ENCODE measurements at places on chromosomes 5 and 9.

GRCh38 chr9:117414906-117415331 is at the start of gene ASTN2:
ASTN2 (minus strand) TSS chr9:117415057; CDS start chr9:117414938, 119 bp downstream.
- DNase-seq, result no peak

- no peak for DNase-seq
Measured at GRCh38 chr9:137279741-137280473, 2.4 kb downstream of the TOR4A start.

GRCh38 chr9:131523086-131523388 is 8.0 kb downstream of the UCK1 start:
- DNase-seq, result no peak

DNA sequence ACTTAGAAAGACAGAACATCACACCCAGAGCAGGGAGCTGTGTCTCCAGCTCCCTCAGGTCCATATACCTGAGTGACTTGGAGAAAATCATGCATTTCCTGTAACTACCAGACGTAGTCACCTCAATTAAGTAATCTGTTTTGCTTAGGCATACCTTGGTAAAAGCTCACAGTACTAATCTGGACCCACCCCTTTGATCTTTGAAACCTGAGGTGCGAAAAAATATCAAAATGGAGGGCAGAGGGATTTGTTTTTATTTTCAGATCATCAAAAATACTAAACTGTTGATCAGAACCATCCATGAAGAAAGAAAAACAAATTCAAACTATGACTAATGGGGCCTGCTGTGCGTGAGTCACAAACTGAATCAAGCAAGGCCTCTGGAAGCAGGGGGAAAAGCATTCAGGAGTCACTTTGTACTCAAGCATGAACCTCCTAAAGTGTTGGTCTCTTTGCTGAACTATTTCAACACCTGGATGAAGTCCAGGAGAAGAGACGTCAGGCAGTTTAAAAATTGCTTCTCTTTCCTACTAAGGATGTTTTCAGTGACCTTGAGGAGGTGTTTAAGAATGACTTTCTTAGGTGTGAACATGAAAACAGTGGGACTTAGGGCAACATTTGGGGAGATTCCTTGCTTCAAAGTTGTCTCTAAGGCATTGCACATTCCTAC is 76.3 kb downstream of the MUSK start:
- DNase-seq, result no peak

- DNase-seq, result no peak
Measured at GRCh38 chr5:141001446-141001843, 35.2 kb downstream of the PCDHAC2 start.

DNA sequence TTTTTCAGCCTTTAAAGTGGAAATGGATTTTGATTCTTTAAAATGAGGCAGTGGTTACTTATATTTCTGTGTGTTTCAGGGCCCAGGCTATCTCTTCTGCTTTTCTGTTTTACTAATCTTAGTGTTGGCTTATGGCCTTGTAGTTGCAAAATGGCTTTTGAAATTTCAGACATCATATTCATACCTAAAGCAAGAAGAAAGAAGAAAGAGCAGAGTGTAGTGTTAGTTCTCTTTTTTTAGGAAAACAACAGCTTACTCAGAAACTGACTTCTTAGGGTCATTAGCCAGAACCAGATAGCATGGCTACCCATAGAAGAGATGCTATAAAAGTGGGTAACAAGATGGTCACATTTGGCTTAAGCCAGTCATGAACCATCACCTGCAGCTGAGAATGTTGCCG is 20.9 kb downstream of the ZBED3 start:
- DNase-seq, result no peak

DNA sequence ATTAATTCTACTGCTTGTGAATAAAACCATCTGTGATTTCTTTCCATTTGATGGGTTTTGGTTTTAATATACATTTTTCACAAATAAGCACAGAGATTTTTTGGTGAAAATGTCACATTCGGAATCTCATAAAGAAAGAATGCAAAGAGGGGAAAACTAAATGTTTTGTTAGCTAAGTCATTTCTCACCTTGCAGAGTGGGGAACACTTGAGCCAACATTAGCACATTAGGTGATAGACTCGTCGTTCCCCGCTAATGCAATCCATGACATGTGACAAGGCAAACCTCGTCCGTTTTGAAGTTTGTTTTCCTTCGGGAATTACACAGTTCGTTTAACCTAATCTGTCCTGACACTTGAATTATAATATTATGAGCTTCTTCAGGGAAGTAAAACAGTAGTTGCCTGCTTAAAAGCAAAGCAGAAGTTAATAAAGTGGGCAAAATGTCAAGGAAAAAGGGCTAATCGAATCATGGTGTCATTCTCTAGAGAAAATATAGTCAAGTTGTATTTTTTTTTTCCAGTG is 95.8 kb upstream of the LMX1B start:
- DNase-seq, result no peak

GRCh38 chr9:98230304-98230703 is 25.1 kb downstream of the TBC1D2 start:
- DNase-seq, result no peak

GRCh38 chr5:159444441-159445082 is 114.3 kb upstream of the IL12B start:
- no peak for DNase-seq

- DNase-seq, result no peak
Measured at GRCh38 chr5:80622756-80623155, 31.7 kb upstream of the MSH3 start.

- DNase-seq, result no peak
Measured at GRCh38 chr5:156004754-156005153, 322.2 kb upstream of the SGCD start.

- DNase-seq, result no peak
Measured at GRCh38 chr5:151239237-151239861, 13.6 kb upstream of the GM2A start.

DNA sequence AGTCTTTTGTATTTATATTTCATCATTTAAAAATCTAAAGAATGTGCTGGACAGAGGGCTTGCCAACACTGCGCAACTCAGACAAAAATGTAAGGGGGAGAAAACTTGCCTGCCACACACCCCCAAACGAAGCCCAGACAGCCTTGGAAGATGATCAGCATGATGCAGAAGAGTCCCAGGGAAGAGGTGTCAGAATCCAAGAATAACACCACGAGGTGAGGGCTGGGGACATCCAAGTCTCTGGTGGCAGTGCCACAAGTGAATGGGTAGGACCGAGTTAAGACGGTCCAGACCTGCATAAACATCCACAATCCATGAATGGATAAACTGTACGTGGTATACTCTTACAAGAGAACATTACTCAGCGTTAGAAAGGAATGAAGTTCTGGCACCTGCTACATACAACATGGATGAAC is 10.4 kb downstream of the EPB41L4B start:
- no peak for DNase-seq

- no peak for DNase-seq
Measured at GRCh38 chr5:13956471-13956870, 12.0 kb upstream of the DNAH5 start.

DNA sequence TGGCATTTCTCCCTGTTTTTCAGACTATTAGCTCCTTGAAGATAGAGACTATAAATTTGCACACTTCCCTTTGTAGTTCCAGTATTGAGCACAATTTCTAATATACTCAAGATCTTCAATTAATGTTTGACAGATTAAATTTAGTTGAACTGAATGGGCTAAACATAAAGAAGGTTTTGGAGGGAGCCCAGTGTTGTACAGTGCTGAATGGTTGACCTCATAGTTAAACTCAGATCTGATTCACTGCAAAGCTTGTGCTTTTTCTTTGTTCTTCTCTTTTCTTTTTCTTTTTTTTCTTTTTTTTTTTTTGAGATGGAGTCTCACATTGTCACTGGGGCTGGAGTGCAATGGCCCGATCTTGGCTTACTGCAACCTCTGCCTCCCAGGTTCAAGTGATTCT is 411.7 kb upstream of the ZNF462 start:
- DNase-seq, result no peak

DNA sequence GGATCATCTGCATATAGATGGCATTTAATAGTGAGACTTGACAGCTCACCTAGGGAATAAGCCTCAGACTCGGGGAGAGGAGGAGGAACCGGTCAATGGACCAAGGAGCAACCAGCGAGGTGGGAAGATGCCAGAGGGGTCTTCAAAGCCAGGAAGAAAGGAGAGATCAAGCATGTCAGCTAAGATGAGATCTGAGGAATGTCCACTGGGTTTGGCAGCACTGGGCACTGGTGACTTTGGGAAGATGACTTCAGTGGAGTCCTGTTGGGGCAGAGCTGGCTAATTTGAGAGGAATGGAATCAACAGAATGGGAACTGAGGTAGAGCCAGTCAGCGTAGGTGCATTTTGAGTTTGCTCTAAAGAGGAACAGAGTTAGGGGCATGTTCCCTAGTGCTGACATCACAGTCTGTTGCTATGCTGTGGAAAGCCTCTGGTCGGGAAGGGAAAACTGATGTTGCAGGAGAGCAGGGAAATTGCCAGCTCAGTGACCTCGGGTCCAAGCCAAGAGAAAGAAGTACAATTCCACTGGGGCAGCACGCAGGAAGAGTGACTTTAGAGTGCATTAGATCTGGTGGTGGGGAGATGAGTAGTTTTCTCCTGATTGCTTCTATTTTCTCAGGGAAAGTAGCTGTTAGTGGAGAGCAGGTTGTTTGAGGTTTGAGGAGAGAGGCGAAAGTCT is 56.9 kb downstream of the ZNF618 start:
- DNase-seq, result no peak

DNA sequence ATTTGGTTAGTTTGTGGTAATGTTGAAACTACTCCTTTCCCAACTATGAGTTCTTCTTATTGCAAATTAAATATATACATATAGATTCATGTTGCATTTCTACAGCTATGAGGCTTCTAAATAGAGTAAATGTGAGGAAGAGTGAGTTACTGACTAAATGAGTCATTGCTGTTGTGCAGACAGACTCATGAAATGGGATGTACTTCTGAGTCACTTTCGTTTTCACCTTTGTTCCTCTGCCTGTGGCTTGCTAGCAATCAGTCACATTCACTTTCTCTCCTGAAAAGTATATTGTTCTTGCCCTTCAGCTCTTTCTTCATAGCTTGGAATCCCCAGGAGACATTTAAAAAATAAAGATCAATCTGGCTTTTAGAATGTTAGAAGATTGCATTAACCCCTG is 295.5 kb upstream of the SMC2 start:
- DNase-seq, result no peak

GRCh38 chr9:81225596-81225995 is 463.8 kb downstream of the TLE1 start:
- no peak for DNase-seq

DNA sequence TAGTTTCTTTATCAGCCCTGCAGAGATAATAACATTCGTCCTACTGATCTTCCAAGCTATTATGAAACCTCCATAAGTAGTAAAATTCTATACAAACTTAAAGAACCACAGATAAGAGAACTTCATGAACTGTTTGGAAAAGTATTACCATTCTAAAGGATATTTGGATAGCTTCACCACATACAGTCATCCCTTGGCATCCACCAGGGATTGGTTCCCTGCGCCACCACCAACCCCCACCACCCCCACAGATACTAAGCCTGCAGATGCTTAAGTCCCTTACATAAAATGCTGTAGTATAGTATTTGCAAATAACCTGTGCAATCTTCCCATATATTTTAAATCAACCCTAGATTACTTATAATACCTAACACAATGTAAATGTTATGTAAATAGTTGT is 61.4 kb upstream of the SHISAL2B start:
- DNase-seq, result no peak

DNA sequence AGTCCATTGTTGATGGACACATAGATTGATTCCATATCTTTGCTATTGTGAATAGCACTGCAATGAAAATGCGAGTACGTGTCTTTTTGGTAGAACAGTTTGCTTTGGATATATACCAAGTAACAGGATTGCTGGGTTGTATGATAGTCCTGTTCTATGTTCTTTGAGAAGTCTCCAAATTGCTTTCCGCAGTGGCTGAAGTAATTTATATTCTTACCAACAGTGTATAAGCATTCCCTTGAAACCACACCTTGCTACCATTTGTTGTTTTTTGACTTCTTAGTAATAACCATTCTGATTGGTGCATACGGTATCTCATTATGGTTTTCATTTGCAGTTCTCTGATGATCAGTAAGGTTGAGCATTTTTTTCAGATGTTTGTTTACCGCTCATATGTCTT is 792.9 kb downstream of the PTPRD start:
- DNase-seq, result no peak

- DNase-seq, result no peak
Measured at GRCh38 chr5:15717001-15717400, 217.0 kb downstream of the FBXL7 start.

GRCh38 chr9:92808726-92809451 is 44.3 kb upstream of the BICD2 start:
- DNase-seq, result no peak

GRCh38 chr9:14831074-14831473 is 79.2 kb downstream of the FREM1 start:
- no peak for DNase-seq

- DNase-seq, result no peak
Measured at GRCh38 chr9:78622126-78622525, 325.2 kb downstream of the PSAT1 start.

DNA sequence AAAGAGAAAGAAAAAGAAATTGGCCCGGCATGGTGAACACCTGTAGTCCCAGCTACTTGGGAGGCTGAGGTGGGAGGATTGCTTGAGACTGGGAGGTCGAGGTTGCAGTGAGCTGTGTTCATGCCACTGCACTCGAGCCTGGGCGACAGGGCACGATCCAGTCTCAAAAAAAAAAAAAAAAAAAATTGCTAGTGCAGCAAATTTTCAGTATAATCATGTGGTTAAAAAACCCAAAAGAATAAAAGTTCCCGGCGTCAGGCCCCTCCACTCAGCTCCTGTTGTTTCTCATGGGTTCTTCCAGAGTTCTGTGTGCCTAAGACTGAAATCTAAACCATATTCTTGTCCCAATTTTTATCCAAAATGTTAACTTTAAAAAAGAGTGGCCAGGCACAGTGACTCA is 49.1 kb downstream of the WNK2 start:
- DNase-seq, result no peak

DNA sequence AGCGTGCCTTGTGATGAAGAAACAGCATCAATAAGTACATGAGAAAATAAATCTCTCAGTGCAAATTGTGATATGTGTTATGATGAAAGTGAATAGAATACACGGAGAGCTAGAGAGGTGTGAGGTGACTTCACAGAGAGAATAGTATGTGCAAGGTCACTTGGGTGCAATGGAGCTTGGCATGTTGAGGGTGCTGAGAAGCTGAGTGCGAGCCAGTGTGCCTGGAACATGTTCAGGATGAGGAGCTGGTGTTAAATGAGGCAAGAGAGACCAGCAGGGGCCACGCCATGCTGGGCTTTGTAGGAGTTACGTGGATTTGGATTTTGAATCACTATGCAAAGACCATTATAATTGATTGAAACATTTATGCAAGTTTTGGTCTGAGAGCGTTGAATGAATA is 12.8 kb upstream of the RPS23 start:
- no peak for DNase-seq

- no peak for DNase-seq
Measured at GRCh38 chr5:36635721-36636390, 29.4 kb downstream of the SLC1A3 start.

- no peak for DNase-seq
Measured at GRCh38 chr9:99833735-99834134, 12.1 kb downstream of the NR4A3 start.

GRCh38 chr9:125691869-125692268 is 15.1 kb downstream of the MAPKAP1 start:
- no peak for DNase-seq
